ENCODE measurements at places on chromosomes 11 and 22. TPM values are rescaled to one million over a fixed set of nuclear protein-coding genes. Genes with fewer than 3 reads are reported as not detected.

The MN1 gene
- polyA plus RNA-seq = 2.3 TPM

DNA sequence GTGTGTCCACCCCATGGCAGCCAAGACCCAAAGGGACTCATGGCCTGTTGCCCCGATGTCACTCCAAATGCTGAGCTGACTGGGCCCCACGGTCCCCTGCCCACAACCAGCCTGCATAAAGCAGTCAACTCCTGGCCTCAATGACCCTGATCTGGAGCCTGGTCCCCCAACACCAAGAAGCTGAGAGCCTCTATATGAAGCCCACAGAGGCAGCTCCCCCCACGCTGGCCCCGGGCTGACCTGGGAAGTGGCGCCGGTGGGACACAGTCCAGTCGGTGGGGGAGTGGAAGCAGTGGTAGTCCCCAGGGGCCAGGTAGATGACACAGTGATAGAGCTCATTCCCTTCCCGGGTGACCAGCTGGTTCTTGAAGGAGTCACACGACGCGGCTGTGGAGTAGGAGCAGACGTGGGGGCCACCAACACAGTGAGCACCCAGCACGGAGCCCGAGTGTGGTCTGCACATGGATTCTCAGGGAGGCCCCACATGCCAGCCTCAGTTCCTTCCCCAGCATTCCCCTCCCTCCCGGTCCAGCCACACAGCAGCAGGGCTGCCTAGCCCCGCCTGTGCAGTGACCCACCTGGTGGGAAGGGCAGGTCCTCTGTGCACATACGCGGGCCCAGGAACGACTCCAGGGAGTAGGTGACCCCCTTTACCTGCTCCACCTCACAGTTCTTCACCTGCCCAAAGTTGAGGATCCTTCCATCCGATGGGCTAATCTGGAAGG is 41.1 kb downstream of the PISD start:
- DNase-seq = no peak
- H3K4me1 ChIP-seq = peaks cover 19% of the 10 kb centered on the region
- H3K27ac ChIP-seq = no peak overlapping the region
- no peaks in the 10 kb centered on the region for H3K27me3 ChIP-seq
- peaks cover 89% of the 10 kb centered on the region for H3K36me3 ChIP-seq
- no peak overlapping the region for H3K4me3 ChIP-seq

The ANKK1 gene
- 0.37 TPM for polyA plus RNA-seq

DNA sequence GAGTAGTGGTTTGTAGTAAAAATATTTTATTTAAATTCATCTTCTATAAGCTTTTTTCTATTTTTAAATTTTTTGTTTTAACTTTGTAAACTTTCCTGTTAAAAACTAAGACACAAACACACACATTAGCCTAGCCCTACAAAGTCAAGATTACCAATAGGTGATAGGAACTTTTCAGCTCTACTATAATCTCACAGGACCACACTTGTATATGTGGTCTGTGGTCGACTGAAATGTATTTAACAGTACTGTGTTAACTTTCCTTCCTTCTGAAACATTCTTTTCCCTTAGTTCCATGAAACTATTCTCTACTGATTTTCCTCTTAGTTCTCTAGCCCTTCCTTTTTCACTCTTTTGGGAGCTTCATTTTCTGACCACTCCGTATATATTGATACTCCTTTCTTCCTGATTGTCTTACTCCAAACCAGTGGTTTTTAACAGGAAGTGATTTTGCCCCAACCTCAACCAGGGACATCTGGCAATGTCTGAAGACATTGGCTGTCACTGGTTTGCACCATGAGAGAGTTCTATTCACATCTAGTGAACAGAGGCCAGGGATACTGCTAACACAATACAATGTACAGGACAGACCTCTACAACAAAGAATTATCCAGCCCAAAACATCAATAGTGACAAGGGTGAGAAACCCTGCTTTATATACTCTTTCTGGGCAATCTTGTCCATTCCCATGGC is 8.8 kb downstream of the ZW10 start:
- no peaks in the 10 kb centered on the region for H3K4me1 ChIP-seq
- no peak overlapping the region for H3K4me3 ChIP-seq
- H3K27ac ChIP-seq = no peak overlapping the region
- H3K27me3 ChIP-seq = no peaks in the 10 kb centered on the region
- H3K36me3 ChIP-seq = no peaks in the 10 kb centered on the region

GRCh38 chr11:58199271-58199670 is 4.7 kb downstream of the OR1S2 start:
- H3K27me3 ChIP-seq = no peaks in the 10 kb centered on the region
- no peak for DNase-seq
- H3K4me1 ChIP-seq = no peaks in the 10 kb centered on the region
- H3K36me3 ChIP-seq = no peaks in the 10 kb centered on the region
- no peak overlapping the region for H3K4me3 ChIP-seq
- H3K27ac ChIP-seq = no peak overlapping the region

- H3K4me1 ChIP-seq = peaks cover 15% of the 10 kb centered on the region
- DNase-seq = no peak
- H3K27ac ChIP-seq = no peak overlapping the region
- no peaks in the 10 kb centered on the region for H3K27me3 ChIP-seq
- no peaks in the 10 kb centered on the region for H3K36me3 ChIP-seq
- no peak overlapping the region for H3K4me3 ChIP-seq
Measured at GRCh38 chr11:11171854-11172253, 181.2 kb downstream of the CSNK2A3 start.

GRCh38 chr22:29070490-29070889 is 2.3 kb upstream of the KREMEN1 start:
- H3K27me3 ChIP-seq = peaks cover 73% of the 10 kb centered on the region
- DNase-seq = no peak
- no peak overlapping the region for H3K4me3 ChIP-seq
- H3K27ac ChIP-seq = no peak overlapping the region
- peaks cover 22% of the 10 kb centered on the region for H3K4me1 ChIP-seq

The TEX54 gene
- not detected for polyA plus RNA-seq

- DNase-seq = no peak
- H3K27ac ChIP-seq = peak overlapping the region; percentile 66
- no peaks in the 10 kb centered on the region for H3K36me3 ChIP-seq
- H3K4me3 ChIP-seq = no peak overlapping the region
- no peaks in the 10 kb centered on the region for H3K27me3 ChIP-seq
Measured at GRCh38 chr11:74822170-74822569, 73.5 kb downstream of the RNF169 start.

The QSER1 gene
- 2.5 TPM for polyA plus RNA-seq

The TPBGL gene
- 0.07 TPM for polyA plus RNA-seq

The SCUBE1 gene
- 0.01 TPM for polyA plus RNA-seq

- no peak overlapping the region for H3K27ac ChIP-seq
- DNase-seq = no peak
- H3K4me3 ChIP-seq = no peak overlapping the region
- no peaks in the 10 kb centered on the region for H3K27me3 ChIP-seq
Measured at GRCh38 chr11:77400775-77401449, 73.0 kb downstream of the PAK1 start.

DNA sequence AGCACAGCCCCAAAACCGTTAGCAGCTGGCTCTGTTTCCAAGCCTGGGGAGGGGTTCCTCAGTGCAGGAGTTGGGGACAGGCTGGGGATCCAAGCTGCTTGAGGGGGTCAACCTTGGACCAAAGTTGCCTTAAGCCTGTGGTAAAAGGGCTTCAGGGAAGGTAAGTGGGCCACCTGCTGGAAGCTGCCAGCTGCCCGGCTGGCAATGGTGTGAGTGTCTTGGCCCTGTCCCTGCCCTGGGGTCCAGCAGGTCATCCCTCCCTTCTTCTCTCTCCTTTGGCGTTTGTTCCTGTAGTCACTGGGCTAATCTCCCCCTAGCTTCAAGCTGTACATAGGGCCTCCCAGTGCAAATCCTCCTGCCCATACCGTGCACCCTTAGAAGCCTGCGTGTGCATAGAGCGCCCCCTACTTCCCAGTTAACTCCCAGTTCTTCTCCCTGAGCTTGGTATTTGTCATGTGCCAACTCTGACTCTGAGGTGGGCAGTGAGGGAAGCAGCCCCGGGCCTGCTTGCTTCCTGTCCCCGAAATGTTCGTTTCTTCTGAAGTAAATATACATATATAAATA is 4.4 kb downstream of the TMEM258 start:
- no peak for DNase-seq
- no peak overlapping the region for H3K4me3 ChIP-seq
- peaks cover 11% of the 10 kb centered on the region for H3K4me1 ChIP-seq
- H3K27me3 ChIP-seq = no peaks in the 10 kb centered on the region

DNA sequence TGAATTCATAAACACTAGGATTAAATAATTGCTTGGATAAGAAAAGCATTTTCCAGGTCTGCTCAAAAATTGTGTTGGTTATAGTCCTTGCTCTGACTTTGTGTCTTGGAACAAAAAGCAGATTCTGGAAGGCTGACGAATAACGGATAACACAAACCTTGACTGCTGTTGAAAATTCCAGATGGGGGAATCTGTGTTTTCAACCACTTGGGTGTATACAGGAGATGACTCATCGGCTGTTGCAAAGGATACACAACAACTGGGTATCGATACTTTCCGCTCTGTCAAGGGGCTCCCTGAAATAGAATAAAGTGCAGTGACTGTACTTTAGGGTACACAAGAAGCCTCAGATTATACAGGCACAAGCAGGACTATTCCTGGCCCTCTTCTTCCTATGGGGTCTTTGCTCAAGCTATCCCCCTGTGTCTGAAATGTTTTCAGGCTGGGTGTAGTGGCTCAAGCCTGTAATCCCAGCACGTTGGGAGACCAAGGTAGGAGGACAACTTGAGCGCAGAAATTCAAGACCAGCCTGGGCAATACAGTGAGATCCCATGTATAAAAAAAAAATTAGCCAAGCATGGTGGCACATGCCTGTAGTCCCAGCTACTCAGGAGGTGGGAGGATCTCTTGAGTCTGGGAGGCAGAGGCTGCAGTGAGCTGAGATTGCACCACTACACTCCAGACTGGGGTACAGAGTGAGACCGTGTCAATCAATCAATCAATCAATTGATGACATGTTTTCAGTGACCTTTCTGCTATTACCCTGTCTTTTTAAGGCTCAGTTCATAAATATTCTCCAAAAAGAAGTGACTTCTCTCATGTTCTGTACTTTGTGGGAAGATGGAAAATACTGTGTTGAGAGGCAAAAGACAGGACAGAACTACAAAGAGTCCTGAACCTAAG is 48.6 kb upstream of the UCP3 start:
- H3K27me3 ChIP-seq = no peaks in the 10 kb centered on the region
- no peaks in the 10 kb centered on the region for H3K4me1 ChIP-seq
- no peak overlapping the region for H3K4me3 ChIP-seq
- no peak overlapping the region for H3K27ac ChIP-seq

The TRPT1 gene
- 87.2 TPM for polyA plus RNA-seq

- H3K27me3 ChIP-seq = no peaks in the 10 kb centered on the region
- H3K4me3 ChIP-seq = no peak overlapping the region
- no peaks in the 10 kb centered on the region for H3K4me1 ChIP-seq
- H3K27ac ChIP-seq = no peak overlapping the region
- H3K36me3 ChIP-seq = no peaks in the 10 kb centered on the region
Measured at GRCh38 chr22:19862619-19863246, 8.1 kb upstream of the GNB1L start.

GRCh38 chr22:41239443-41240128 is 1.1 kb downstream of the CHADL start:
- peaks cover 10% of the 10 kb centered on the region for H3K4me1 ChIP-seq
- H3K27me3 ChIP-seq = no peaks in the 10 kb centered on the region
- no peak for DNase-seq
- no peak overlapping the region for H3K27ac ChIP-seq
- H3K4me3 ChIP-seq = no peak overlapping the region

- no peaks in the 10 kb centered on the region for H3K4me1 ChIP-seq
- no peak overlapping the region for H3K4me3 ChIP-seq
- no peaks in the 10 kb centered on the region for H3K27me3 ChIP-seq
- peak; percentile 52 for DNase-seq
- H3K27ac ChIP-seq = no peak overlapping the region
Measured at GRCh38 chr11:125070699-125071254, 7.7 kb downstream of the SLC37A2 start.

- H3K27me3 ChIP-seq = no peaks in the 10 kb centered on the region
- no peak overlapping the region for H3K4me3 ChIP-seq
- H3K27ac ChIP-seq = peak overlapping the region; percentile 35
- no peak for DNase-seq
- no peaks in the 10 kb centered on the region for H3K36me3 ChIP-seq
Measured at GRCh38 chr22:37497062-37497599, 10.9 kb upstream of the MFNG start.

- no peaks in the 10 kb centered on the region for H3K36me3 ChIP-seq
- no peaks in the 10 kb centered on the region for H3K4me1 ChIP-seq
- peak; percentile 44 for DNase-seq
- no peak overlapping the region for H3K4me3 ChIP-seq
- H3K27ac ChIP-seq = no peak overlapping the region
Measured at GRCh38 chr22:45905924-45906865, 70.8 kb downstream of the WNT7B start.

The ADM2 gene
- polyA plus RNA-seq = 0.07 TPM

DNA sequence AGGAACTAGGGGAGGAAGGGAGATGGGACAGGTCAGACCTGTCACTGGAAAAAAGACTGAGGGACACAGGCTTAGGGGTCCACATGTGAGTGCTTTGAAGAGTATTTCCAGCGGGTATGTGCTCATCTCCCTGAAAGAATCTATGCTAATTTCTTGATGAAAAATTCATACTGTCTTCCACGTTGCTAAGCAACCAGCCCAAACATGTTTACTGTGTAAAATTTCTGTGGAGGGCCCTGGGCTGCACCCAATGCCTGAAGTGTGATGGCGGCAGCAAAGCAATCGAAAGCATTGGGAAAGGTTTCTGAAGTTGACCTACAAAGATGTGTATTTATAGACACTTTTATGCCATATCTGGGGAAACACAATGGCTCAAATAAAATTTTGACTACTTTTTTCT is 7.4 kb downstream of the SYT13 start:
- H3K36me3 ChIP-seq = no peaks in the 10 kb centered on the region
- no peak overlapping the region for H3K27ac ChIP-seq
- no peak for DNase-seq
- H3K27me3 ChIP-seq = no peaks in the 10 kb centered on the region

DNA sequence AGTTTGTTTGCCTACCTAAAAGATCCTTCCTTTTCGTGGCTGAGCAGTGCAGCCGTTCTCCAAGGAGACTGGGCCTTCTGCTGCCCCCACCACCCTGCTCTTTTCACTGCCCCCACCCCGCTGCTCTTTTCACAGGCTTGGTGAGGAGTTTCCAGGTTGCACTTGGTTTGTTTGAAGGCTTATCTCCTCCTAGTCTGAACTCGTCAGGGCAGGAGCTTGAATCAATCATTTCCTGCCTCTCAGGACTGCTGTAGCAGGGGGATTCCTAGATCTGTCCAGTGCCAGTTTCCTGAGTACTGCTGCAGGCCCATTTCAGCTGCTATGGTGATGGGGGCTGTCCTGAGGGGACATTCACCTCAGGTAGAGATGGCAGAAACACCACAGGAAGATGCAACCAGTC is 10.0 kb downstream of the MED15 start:
- DNase-seq = no peak
- no peak overlapping the region for H3K4me3 ChIP-seq
- no peaks in the 10 kb centered on the region for H3K27me3 ChIP-seq
- H3K36me3 ChIP-seq = no peaks in the 10 kb centered on the region

GRCh38 chr22:46090036-46090591 is 60.2 kb upstream of the PPARA start:
- peak; percentile 47 for DNase-seq
- peaks cover 100% of the 10 kb centered on the region for H3K4me1 ChIP-seq
- H3K36me3 ChIP-seq = peaks cover 66% of the 10 kb centered on the region
- no peaks in the 10 kb centered on the region for H3K27me3 ChIP-seq
- no peak overlapping the region for H3K4me3 ChIP-seq
- peak overlapping the region; percentile 100 for H3K27ac ChIP-seq

- no peak overlapping the region for H3K4me3 ChIP-seq
- H3K27ac ChIP-seq = no peak overlapping the region
- no peaks in the 10 kb centered on the region for H3K36me3 ChIP-seq
- DNase-seq = no peak
Measured at GRCh38 chr11:115179636-115180035, 324.6 kb downstream of the CADM1 start.

GRCh38 chr11:96127596-96127959 is 203.7 kb upstream of the MTMR2 start:
- no peaks in the 10 kb centered on the region for H3K4me1 ChIP-seq
- H3K27ac ChIP-seq = peak overlapping the region; percentile 16
- no peak overlapping the region for H3K4me3 ChIP-seq

The OR51E2 gene
- polyA plus RNA-seq = 0.07 TPM

The MUC2 gene
- polyA plus RNA-seq = not detected

Measured in heart right ventricle (tissue), 16 donors.